ENCODE measurements at places on chromosomes 11 and 22.
A peak's percentile ranks its signal among the peaks of the same experiment; 100 is the strongest.

GRCh38 chr11:122681735-122682134, 26.2 kb downstream of the UBASH3B start:
- no peak for DNase-seq

DNA sequence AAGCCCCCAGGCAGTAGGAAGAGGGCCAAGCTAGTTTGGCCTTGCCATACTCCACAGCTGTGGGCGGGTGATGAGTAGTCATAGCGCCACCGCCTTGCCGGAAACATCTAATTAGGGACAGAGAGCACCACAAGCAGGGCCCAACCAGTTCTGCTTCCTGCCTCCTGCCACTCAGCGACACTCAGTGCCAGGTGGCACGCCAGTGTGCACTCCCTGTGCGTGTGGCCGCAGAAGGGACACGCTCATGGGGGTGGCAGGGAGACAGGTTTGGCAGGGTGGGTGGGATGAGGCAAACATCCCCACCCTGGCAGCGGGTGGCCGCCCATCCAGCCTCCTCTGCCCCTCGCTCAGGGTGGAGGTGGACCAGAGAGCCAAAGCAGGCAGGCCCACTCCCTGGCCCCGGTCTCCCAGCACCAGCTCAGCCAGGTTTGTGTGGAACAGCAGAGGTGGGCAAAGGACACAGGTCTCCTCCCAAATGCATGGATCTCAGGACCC, 4.9 kb downstream of the OVOL1 start:
- no peak for DNase-seq

DNA sequence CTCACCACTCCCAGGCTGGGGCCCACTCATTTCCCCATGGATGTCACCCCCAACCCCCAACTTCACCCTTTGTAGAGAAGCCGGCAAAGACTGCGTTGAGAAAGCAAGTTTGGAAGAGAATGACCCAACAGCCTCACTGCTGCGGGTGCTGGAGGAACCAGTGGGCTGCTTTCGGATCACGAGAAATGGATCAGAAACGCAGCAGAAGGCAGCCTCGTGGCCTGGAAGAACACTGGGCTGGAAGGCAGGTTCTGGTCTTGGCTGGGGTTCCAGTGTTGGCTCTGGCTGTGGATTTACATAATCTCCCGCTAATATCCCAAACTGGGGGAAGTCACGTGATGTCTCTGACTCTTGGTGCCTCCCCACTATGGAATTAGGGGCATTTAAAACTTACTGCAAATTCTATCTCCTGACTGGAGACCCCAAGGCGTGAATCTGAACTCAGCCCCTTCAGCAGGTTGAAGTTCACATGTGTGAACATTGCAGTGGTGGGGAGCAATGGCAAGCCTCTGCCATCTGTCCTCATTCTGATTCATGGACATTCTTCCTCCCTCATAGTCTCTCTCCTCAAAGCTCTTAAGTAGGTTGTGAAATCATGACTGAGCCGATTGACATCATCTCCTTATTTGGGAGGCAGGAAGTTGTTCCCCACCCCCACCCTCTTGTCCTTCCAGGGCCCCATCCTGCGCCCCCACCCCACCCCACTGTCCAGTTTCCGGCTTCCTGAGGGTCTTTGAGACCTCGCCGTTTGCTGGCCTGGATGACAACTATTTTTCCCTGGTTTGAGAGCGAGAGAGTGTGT, 37.0 kb upstream of the TIMP3 start:
- no peak for DNase-seq

DNA sequence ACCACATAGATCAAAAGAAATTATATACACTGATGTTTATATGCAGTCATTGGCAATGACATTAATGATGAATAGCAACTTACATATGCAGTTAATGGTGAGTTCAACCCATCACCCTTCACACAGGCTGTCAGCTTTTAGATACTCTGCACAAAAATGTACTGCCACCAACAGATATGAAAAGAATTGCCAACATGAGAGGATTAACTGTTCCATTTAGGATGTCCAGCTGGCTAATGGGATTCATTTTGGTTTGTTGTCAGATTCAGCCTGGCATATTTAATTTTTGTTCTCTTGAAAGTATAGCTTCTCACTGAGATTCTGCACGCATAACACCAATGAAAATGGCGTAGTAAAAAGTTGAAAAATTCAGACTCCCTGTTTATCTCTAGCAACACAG, 554.0 kb upstream of the ARHGAP42 start:
- DNase-seq = no peak

DNA sequence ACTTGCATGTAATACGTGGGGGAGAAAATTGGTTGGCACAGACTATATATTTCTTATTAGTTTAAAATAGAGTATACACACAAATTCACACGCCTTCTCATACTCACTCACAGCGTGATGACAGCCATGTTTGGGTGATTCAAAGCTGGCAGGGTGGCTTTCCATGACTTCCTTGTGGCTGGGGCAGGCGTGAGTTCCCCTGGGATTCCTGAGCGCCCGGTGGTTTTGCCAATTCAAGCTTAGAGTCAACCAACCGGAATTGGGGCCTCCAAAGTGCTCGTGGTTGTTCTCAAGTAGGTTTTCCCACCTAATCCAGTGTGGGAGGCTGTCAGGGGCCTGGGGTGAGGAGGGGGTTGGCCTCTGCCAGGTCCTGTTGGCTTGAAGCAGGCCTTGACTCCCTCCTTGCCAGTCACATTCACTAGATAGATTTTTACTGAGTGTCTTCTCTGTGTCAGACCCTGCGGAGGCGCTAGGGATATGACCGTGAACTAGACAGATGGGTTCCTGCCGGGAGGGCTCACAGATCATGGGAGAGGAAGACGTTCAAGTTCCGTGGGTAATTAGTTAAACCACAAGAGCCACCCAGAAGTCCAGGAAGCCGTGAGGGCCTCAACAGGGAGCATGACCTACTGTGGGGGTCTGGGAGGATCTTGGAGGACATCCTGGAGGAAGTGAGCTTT, 11.5 kb downstream of the PKNOX2 start:
- DNase-seq = no peak

GRCh38 chr11:34654483-34655334, 33.8 kb downstream of the EHF start:
- DNase-seq = no peak

- DNase-seq = no peak
These were observed 523.2 kb upstream of the TENM4 start for GRCh38 chr11:79963856-79964645.

GRCh38 chr11:131944736-131945135, 574.3 kb downstream of the NTM start:
- DNase-seq = no peak

- no peak for DNase-seq
These were observed 38.4 kb downstream of the AMBRA1 start for GRCh38 chr11:46555267-46556054.

- no peak for DNase-seq
These were observed 61.7 kb downstream of the CHRDL2 start for GRCh38 chr11:74669211-74670160.

DNA sequence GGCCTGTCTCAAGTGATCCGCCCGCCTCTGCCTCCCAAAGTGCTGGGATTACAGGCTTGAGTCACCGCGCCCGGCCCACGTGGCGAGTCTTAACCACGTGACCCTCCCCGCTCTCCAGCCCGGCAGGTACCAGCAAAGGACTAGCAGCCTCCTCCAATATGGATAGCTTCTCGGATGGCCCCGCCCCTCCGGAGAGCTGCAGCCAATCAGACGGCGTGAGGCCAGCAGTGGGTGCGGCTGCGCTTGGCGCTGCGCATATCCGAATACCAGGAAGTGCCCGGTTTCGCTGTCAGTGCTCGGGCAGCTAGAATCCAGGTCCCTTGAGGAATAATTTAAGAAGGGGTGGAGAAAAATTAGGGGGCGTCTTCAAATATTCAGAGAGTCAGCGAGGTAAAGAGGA, 14.7 kb upstream of the PISD start:
- DNase-seq = peak; percentile 92

Measured in B cell (primary cell).